ENCODE measurements at places on chromosomes 5 and 9.

DNA sequence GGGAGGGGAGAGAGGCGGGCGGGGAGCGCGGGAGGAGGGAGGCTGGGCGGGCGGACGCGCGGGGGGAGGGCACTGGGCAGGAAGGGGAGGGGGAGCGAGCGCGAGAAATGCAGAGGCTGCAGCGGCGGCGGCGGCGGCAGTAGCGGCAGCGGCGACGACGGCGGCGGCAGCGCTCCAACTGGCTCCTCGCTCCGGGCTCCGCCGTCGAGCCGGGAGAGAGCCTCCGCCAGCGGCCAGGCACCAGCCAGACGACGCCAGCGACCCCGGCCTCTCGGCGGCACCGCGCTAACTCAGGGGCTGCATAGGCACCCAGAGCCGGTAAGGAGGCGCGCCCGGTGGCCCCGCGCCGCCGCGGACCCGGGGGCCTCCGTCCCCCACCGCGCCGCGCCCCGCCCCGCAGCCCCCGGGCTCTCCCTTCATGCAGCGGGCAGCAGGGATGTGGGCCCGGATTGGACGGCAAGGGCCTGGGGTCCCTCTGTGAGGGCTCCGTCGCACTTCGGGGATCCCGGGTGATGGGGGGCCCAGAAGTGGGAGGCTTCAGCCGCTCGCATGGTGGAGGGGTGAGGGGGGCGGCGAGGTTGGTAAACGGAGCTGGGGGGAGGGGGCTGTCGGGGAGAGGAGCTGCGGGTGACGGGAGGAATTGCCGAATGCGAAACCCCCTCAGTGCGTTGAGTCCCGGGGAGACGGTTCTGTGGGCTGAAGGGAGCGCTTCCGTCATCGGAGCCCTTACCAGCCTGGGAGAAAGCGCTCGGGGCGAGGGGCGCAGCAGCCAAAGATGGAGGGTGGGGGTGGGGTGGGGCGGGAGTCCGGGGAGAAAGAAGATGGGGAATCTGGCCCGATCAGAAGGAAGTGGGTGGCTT lies at the start of gene BASP1:
BASP1 (plus strand) TSS at position 139 of the 860 bp plus-strand sequence. CDS start 57,586 bp downstream, outside the sequence.
- DNase-seq = peak; percentile 70

DNA sequence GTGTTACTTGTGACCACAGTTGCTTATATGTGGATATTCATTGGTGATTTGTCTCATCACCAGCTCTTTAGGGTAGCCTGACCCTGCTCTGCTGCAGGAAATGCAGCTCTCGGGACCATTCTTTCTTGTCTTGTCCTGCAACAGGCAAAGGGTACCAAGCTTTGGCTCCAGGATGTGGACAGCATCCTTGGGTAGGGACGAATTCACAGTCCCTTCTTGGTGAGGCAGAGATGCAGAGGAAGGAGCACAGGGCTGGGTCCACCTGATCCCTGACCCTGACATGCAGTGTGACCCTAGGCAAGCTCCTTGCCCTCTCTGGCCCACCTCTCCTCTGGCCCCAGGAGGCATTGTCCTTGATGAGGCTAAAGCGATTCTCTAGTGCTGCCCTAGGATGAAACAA lies 37.0 kb upstream of the SYNPO start:
- no peak for DNase-seq

- DNase-seq = no peak
These were observed 37.6 kb downstream of the SYK start for GRCh38 chr9:90839183-90839728.

DNA sequence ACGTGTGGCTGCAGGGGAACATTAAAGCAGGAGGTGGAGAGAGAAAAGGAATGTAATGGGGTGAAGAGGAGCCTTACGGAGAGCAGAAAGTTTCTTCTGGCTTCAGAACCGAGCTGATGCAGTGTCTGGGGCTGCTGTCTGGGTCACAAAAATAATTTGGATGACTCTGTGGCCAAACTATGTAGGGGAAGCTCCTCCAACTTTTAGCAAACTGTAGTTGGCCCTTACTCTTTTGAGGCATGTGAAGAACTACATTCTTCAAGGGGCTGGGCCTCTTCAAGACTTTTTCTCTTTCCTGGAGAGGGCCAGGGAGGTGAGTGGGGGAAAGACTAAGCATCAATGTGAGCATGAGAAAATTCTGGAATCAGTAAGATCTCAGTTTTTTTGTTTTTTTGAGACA lies 31.9 kb upstream of the SPARC start:
- DNase-seq = no peak

- DNase-seq = peak; percentile 53
These were observed 202.8 kb downstream of the SPOCK1 start for GRCh38 chr5:137296213-137296781.

- no peak for DNase-seq
These were observed 31.9 kb upstream of the ZNF354A start for GRCh38 chr5:178762391-178762790.

GRCh38 chr5:154654486-154655371 lies 100.4 kb upstream of the LARP1 start:
- DNase-seq = no peak

- no peak for DNase-seq
These were observed 659.6 kb upstream of the RIOK2 start for GRCh38 chr5:97842687-97843086.

- DNase-seq = no peak
These were observed 126.1 kb downstream of the NPR3 start for GRCh38 chr5:32837211-32837610.

Measured in left renal pelvis (tissue), 4 donors.